GM12878 (cell line): ENCODE measurements at places on chromosomes 7 and 10.

- DNase-seq = no peak
Observed at GRCh38 chr10:69394020-69394419, 22.7 kb downstream of the TACR2 start.

DNA sequence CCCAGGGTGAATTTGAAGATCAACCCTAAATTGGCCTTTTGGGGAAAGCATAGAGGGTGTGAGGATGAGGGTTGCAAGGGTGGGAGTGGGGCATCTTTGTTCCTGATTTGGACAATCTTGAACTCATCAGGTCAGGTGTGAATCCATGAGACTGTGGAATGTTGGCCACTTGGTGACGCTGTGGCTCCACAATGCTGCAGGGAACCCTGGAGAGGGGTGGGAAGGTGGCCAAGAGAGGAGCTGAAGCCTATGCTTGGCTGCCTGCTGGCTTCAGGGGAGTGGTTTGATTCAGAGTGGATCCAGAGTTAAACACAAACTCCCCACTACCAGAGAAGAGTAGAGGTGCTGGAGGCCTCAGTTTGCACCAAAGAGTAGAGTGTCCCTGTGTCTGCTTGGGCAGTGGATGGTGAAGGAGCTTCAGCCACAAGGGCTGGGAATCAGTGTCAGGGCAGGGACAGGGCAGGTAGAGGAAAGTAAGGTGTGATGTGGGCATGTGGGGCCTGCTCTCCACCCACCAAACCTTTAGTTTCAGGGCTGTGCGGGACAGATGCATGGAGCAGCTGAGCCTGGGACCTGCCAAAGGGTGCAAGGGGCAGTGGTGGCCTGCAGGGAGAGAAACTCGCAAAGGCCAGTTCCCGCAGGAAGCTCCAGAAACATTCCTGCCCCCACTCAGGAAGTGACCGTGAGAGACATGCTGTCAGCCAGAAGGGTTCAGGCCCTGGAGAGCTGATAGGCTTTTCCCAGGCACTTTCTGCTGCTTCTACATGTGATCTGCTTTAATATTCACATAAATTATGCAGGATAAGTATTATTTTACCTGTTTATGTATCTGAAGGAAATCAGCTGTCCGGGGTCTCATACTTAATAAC, 81.0 kb upstream of the PRSS58 start:
- no peak for DNase-seq

GRCh38 chr7:149871576-149871975, 2.2 kb upstream of the ATP6V0E2 start:
- no peak for DNase-seq

GRCh38 chr7:128124786-128125185, 93.5 kb upstream of the LRRC4 start:
- DNase-seq = no peak

DNA sequence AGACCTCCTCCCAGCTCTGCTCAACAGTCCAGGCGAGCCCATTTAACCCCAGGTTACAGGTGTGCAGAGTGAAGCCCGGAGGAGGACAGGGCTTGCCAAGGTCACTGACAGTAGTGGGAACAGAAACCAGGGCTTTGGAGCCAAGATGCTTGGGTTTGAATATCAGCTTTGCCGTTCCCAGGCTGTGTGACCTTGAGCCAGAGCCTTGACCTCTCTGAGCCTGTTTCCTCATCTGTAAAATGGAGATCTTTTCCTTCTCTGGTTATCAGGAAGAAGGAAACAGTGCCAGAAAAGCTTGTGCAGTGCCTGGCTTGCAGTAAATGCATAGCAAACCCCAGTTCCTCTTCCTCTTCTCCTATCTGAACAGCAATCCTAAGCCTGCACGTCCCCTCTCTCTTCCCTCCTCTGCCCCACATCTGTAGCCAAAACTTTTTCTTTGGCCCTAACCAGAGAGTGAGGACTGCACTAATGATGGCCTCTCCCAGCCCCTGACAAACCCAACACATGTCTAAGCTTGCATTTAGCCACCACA, 21.4 kb upstream of the MLXIPL start:
- DNase-seq = no peak

GRCh38 chr7:36128448-36129047, 24.5 kb upstream of the EEPD1 start:
- no peak for DNase-seq

DNA sequence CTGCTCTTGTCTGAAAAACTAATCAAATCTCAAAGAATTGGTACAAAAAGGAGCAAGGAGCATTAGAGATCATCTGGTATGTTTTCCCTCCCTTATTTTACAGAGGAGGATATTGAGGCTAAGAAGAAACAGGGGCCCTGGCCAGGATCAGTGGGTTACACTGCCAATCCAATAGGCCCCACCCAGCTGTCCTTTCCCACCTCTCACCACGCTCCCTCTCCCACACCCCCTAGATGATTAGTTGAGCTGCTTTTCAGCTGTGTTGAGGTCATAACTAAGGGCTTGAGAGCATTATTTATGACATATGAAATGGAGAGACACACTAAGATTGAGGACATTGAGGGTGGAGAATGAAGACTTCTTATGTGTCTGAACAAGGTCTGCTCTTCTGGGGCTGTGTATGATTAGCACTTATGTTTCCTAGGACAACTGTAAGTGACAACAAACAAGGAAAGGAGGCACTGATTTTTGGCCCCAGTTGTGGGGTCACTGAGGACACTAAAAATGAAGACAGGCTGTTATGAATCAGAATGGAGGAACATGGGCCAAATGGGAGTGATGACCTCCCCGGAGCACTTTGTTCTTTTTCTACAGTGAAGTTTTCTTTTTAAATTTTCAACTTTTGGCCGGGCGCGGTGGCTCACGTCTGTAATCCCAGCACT, 26.5 kb downstream of the VWA2 start:
- DNase-seq = no peak

GRCh38 chr7:104156842-104157277, 51.0 kb downstream of the ORC5 start:
- DNase-seq = no peak

GRCh38 chr10:109701633-109702215, 221.6 kb downstream of the XPNPEP1 start:
- no peak for DNase-seq

- DNase-seq = no peak
Observed at GRCh38 chr7:66974986-66975590, 20.3 kb downstream of the SBDS start.

DNA sequence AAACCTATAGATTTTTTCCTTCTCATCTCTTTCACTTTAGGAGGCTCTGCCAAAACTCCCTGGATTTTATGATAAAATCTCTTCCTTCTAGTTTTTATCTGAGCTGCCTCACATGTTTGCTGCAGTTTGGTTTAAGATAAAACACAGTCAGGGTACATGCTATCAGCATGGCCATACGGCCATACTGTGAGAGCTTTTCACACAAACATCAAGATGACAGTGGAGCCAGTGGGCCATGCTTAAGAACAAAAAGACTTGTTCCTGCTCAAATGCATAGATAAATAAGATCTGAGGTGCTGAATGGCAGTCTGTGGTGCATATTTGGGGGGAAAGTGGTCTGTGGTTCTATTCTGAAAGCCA, 91.0 kb downstream of the ELMO1 start:
- no peak for DNase-seq

DNA sequence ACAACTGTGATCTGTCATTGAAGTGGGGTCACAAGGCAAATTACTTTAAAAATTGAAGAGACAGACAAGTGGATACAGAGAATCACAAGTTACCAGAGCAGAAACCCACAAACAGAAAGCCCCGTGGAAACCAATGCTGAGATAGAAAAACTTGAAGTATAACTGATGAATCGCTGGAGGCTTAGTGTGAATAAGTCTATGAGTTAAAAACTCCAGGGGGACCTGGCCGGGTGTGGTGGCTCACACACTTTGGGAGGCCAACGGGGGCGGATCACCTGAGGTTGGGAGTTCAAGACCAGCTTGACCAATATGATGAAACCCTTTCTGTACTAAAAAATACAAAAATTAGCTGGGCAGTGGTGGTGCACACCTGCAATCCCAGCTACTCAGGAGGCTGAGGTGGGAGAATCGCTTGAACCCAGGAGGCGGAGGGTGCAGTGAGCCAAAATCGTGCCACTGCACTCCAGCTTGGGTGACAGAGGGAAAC, 69.7 kb upstream of the ZNRF2 start:
- DNase-seq = peak; percentile 52
